Spleen (tissue), 13 donors: ENCODE measurements at places on chromosomes 6 and 20.
A peak's percentile ranks its signal among the peaks of the same experiment; 100 is the strongest.

DNA sequence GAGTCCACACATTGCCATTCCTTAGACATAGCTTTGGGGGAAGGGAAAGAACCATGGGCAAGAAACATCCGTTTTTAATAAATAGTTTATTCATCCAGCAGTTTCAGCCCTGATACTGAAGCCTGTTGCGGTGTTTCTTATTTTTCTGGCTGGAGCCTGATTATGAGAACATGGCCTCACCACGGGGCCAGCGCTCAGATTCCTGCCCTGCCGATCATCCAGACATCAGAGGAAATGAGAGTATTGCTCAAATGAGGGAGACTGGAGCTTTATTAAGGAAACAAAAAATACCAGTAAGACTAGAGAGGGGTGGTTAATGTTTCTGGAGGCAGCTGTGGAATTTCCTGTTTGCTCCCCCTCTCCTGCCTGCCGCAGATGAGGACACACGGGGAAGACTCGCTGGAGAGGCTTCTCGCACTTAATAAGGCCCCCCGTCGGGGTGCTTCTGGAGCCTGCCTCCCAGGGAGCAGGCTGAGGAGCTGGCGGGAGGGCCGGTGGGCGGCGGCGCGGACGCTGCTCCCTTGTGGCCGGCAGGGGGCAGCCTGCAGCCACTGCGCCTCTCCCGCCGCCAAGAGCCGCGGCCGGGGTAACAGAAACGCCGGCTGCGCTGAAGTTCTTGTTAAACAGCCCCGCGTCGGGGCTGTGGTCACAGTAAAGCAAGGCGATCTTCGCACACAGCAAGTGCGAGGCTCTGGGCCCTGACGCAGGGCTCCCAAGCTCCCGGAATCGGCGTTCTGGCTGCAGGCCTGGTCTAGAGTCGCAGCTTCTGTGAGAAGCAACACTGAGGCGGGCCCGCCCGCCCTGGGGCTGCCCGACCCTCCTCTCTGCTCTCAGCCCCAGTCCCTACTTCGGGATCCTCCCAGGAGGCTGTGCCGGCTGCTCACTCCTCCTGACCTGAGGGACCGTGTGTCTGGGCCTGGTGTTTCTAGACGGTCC is 17.5 kb downstream of the LEMD2 start:
- peak overlapping the region; percentile 64 for H3K27ac ChIP-seq
- DNase-seq = peak; percentile 92
- H3K27me3 ChIP-seq = no peaks in the 10 kb centered on the region
- no peak overlapping the region for H3K4me3 ChIP-seq

GRCh38 chr20:36850759-36851158 is 25.2 kb upstream of the TLDC2 start:
- no peak overlapping the region for H3K4me3 ChIP-seq
- H3K27me3 ChIP-seq = no peaks in the 10 kb centered on the region
- H3K36me3 ChIP-seq = no peaks in the 10 kb centered on the region
- H3K27ac ChIP-seq = no peak overlapping the region
- H3K4me1 ChIP-seq = peaks cover 40% of the 10 kb centered on the region

- H3K27me3 ChIP-seq = peaks cover 6% of the 10 kb centered on the region
- H3K27ac ChIP-seq = peak overlapping the region; percentile 54
- DNase-seq = no peak
- peaks cover 50% of the 10 kb centered on the region for H3K4me1 ChIP-seq
Observed at GRCh38 chr6:33420491-33421343, 852 bp downstream of the SYNGAP1 start.

DNA sequence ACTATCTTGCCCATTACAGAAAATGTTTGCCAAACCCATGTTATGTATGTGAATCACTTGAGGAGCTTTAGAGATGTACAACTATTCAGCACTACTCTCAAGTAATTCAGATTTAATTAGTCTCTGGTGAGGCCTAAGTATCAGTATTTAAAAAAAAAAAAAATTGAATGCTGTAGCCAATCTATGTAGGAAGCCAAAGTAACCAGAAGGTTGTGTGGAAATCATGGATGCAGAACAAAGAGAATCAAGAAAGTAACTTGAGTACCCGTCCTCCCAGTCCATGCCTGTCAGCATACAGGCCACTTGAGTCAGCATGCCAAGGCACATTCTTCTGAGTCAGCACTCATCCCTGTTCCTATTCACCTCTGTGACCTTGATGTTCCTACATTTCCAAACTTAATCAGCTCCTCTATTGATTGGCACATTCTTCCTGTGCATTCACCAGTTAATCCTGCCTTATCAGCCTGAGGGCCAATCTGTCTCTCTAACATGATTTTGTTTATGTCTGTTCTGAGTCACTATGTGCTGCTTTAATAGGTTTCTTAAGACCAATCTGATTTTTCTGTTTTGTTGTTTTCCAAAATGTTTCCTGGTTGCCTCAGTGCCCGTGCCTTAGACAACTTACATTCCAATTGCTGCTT is 165.6 kb downstream of the KCNQ5 start:
- H3K4me1 ChIP-seq = no peaks in the 10 kb centered on the region
- no peak for DNase-seq
- no peaks in the 10 kb centered on the region for H3K36me3 ChIP-seq
- no peak overlapping the region for H3K27ac ChIP-seq

DNA sequence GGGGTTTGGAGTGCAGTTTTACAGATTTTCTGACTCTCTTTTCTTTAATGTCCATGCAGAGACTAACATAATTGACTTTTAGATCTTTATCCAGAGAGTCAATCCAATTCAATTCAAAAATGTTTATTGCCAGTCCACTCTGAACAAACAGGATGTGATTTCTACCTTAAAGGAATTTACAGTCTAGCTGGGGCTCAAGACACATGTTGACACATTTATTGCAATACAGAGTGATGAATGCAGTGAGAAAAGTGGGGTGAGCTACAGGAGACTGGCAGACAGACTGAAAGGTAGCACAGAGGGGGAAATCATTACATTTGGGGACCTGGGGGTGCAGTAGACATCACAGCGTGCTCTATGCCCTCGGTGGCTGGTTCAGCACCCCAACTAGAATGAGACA is 193.9 kb downstream of the SLC24A3 start:
- no peak overlapping the region for H3K27ac ChIP-seq
- no peaks in the 10 kb centered on the region for H3K27me3 ChIP-seq
- no peak overlapping the region for H3K4me3 ChIP-seq
- no peaks in the 10 kb centered on the region for H3K36me3 ChIP-seq
- H3K4me1 ChIP-seq = no peaks in the 10 kb centered on the region

- no peak overlapping the region for H3K4me3 ChIP-seq
- DNase-seq = peak; percentile 61
- H3K4me1 ChIP-seq = no peaks in the 10 kb centered on the region
- H3K36me3 ChIP-seq = no peaks in the 10 kb centered on the region
- no peak overlapping the region for H3K27ac ChIP-seq
Observed at GRCh38 chr20:24821391-24821790, 127.7 kb upstream of the CST7 start.

DNA sequence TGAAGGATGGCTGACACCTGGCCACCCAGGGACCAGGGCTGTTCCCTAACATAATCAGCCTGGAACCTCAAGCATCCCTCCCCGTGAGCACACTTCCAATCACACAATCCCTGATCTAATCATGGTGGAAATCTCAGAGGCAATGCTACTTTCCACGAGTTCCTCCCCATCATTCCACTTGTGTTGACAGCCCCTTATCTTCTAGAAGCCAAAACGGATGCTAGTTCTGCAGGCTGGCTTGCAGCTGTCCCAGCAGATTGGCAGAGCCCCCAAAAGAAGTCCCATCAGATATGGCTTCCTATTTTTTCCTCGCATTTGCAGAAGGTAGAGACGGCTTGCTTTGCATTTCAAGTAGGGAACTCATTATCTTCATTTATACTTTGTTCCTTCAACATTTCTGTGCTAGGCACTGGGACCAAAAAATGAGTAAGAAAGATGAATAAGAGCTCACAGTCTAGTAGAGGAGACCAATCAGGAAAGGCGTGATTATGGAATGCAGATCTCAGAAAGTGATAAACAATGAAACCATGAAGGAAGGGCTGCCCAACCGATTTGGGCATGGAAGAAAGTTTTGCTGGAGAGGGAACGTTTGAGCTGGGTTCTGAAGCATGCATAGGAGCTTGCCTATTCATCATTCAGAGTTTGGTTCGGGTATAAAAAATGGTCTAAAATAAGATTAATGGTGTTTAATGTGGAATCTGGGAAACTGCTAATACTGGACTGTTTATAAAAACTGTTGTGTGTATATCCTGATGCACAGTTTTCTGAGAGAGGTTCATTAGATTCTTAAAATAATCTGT is 44.6 kb upstream of the TBC1D7 start:
- H3K4me3 ChIP-seq = no peak overlapping the region
- no peak overlapping the region for H3K27ac ChIP-seq
- no peaks in the 10 kb centered on the region for H3K27me3 ChIP-seq
- no peaks in the 10 kb centered on the region for H3K36me3 ChIP-seq
- H3K4me1 ChIP-seq = peaks cover 70% of the 10 kb centered on the region
- DNase-seq = no peak

DNA sequence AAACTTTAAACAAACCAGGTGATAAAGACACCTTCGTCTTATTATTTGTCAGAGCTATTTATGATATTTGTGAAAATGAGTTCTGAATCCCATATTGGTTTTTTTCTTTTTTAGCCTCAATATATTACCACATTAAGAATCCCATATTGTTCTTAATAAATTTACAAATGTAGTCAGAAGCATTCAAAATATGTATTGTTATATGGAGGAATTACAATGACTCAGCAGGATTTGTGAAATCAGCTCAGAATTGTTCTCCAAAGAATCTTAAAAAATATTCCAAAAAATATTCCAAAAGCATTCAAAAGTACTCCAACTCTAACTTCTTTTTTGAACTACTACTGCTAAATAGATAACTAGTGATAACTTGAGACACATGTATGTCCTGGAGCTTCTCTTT is 6.5 kb upstream of the ZNF343 start:
- H3K27me3 ChIP-seq = no peaks in the 10 kb centered on the region
- H3K36me3 ChIP-seq = no peaks in the 10 kb centered on the region
- no peak for DNase-seq
- no peak overlapping the region for H3K27ac ChIP-seq
- H3K4me3 ChIP-seq = no peak overlapping the region
- H3K4me1 ChIP-seq = no peaks in the 10 kb centered on the region
